ENCODE measurements at places on chromosomes 1 and 21. TPM values are rescaled to one million over a fixed set of nuclear protein-coding genes. Genes with fewer than 3 reads are reported as not detected.

- DNase-seq, result no peak
These were observed 257.5 kb upstream of the PTBP2 start for GRCh38 chr1:96464066-96464465.

Gene PLA2G2D
- total RNA-seq, result not detected

GRCh38 chr21:39644062-39644560 lies 31.4 kb downstream of the B3GALT5 start:
- no peak for DNase-seq

DNA sequence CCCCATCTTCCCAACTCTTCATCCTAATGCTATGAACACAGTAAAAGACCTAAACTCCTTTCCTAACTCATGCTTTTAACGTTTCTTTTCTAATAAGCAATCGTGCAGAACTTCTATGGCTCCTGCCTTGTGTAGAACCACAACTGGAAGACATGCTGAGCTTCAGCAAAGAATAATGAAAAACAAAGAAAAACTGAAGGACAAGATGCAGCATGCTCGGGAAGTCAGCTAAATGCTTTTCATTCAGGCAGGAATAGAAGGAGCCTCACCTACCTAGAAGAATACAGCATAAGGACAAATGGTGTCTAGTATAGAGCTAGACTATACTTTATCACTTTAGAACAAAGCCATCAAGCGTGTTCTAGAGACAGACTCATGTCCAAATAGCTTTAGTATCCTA lies 45.9 kb downstream of the LUZP1 start:
- no peak for DNase-seq

GRCh38 chr1:110945626-110946025 lies 18.1 kb downstream of the LRIF1 start:
- DNase-seq, result no peak

GRCh38 chr1:230142608-230143210 lies 75.7 kb downstream of the GALNT2 start:
- DNase-seq, result no peak

- no peak for DNase-seq
These were observed 76.1 kb downstream of the VCAM1 start for GRCh38 chr1:100795646-100795985.

DNA sequence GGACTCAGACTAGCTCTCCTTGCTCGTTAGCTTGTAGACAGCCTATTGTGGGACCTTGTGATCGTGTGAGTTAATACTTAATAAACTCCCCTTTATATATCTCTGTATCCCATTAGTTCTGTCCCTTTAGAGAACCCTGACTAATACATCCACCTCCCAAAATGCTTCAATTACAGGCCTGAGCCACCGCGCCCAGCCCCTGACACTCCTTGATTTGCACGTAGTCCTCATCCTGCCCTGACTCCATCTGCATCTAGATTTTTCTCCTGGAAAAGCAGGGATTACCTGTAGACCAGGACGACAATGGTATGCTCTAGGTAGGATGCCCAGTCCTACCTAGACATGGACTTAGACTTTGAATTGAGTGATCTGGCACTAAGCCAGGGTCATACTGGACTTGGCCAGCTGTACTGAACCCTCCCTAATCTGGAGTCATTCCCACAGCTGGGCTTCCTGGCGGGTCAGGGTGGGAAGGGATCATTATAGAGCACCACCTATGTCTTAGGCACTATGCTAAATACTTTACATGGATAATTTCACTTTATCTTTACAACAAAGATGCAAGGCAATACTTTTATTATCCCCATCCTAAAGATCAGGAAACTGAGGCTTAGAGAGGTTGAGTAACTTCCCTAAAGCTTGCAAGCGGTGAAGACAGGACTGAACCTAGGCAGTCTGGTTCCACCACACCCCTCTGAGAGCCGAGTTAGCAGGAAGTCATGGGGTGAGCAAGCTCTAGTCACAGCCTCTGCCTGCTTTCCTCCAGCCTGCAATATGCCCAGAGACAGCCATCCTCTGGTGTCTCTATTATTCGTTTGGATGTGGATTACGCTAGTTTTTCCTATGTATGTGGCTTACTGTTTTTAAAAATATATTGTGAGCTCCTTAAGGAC lies 89.4 kb downstream of the DTL start:
- DNase-seq, result no peak

GRCh38 chr1:16172964-16173446 lies 17.1 kb upstream of the EPHA2 start:
- peak; percentile 86 for DNase-seq

Data from A172 (cell line).